ENCODE measurements at places on chromosomes 12 and 14.
A peak's percentile ranks its signal among the peaks of the same experiment; 100 is the strongest.

DNA sequence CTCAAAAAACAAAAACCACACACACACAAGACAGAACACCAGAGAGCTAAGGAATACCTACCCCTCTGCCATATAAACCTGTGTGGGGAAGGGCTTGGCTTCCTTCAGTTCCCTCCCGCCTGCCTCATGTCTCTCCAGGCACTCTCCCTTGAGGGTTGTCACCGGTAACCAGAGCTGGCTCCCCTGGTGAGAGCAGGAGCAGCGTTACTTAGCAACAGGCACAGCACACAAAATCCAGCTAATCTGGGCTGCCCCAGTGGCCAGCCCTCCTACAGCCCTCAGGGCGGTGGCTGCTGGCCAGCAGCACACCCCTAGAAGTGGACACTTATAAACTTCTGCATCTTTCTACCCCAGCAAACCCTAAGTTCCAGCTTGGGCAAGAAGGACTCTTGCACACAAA lies 21.6 kb upstream of the NR4A1 start:
- no peak for DNase-seq

- DNase-seq: peak; percentile 71
Observed at GRCh38 chr12:50132505-50133135, 20.6 kb downstream of the COX14 start.

DNA sequence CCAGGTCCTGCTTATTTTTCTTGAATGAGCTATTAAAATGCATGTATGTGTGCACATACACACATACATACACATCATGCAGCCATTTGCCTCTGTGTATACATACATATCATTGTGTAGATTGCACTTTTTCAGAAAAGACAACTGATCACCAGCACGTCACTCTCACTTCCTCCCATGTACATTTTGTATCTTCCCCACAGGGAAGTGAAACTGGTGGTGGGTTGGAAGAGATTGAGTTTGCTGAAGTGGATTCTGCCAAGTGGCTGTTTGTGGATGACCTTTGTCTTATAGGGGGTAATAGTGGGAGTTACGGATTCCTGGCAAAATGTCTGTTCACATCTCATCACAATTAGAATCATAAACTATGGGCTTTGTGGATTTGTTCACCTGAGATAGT lies 448.6 kb downstream of the RAD51B start:
- DNase-seq: peak; percentile 44

DNA sequence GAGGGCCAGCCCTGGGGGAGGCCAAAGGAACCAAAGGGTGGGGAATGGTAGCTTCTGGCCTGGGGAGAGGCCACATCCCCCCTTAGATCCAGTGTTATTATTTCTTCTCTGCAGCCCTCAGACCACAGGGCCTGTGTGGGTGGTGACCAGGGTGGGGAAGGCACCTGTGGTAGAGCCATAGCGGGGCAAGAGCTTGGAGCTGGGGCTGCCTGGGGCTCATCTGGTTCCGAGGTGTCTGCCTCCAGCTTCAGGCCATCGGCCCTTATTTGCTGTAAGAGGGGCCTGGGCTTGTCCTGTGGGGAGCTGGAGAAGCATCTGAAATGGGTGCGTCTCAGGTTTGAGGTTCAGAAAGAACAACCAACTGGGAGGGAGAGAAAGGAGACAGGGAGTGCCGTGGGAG lies 2.1 kb upstream of the B3GNT4 start:
- no peak for DNase-seq

DNA sequence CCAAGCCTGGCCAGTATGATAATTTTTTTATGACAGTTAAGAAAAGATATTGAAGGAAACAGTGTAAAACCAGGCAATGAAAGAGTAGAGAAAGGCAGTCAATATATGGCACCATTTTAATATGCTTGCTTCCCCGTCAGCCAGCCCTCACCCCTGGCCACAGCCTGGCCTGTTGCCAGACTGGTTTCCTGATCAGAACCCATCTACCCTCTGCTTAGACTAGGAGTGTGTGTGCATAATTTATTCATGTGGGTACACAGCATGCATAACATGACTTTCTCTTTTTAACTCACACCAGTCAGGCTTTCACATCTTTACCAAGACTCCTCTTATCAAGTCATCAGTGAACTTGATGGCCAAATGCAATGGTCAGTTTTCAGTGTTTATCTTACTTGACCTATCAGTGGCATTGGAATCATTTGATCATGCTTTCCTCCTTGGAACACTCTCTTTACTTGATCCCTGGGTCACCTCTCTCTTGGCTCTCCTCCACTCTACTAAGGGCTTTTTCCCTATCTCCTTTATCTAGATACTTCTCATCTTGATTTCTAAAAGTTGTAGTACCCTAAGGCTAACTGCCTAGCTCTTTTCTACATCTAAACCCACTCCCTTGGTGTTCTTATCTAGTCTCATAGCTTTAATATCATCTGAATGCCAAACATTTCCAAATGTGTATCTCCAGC lies 10.0 kb upstream of the GPR19 start:
- DNase-seq: peak; percentile 81

DNA sequence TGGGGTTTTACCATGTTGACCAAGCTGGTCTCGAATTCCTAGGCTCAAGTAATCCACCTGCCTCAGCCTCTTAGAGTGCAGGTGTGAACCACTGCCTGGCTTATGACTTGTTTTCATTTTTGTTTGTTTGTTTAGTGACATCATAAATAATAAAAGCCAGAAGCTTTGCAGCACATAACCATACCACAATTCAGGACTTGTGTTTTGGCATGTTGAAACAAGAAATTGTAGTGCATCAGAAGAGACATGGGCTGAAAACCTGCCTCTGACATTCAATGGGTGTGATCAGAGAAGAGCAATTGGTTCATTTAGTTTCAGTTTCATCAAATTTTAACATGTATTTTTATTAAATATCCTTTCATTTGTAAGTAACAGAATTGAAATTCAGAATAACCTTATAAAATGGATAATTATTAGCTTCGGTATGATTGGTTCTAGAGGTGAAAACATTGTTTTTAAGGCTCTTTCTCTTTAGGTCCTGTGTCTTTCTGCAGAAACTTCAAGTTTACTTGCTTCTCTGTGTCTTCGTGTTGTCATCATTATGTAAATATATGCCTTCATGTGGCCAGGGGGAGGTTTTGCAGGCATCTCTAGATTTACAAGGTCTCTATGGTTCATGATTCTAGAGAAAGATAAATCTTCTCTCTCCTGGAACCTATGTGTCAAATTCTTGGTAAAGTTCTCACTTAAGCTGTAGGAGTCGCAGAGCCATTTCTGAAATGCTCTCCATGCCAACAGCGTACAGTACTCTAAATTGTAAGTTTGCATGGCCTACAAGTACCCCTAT lies 312.0 kb downstream of the KCNC2 start:
- DNase-seq: no peak

GRCh38 chr12:124721501-124722162 lies 142.0 kb downstream of the SCARB1 start:
- DNase-seq: no peak

DNA sequence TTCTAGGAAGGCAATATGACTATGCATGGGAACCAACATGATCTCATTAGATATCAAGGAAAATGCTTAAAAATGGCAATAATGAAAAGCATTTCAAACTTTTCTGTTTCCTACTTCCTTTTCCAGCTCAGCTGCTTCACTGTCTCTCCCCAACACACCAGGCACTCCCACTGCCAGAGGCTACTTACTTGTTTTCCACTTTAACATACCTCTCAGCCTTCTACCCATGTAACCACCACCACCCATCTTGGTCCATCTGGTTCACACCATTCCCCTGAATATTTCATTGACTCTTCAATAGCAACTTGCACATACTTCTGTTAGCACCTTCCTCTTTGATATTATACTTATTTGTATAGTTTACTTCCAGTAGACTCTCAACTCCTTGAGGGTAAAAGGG lies 168.3 kb upstream of the NPAS3 start:
- no peak for DNase-seq

- no peak for DNase-seq
Observed at GRCh38 chr14:88204221-88204620, 118.8 kb downstream of the KCNK10 start.

DNA sequence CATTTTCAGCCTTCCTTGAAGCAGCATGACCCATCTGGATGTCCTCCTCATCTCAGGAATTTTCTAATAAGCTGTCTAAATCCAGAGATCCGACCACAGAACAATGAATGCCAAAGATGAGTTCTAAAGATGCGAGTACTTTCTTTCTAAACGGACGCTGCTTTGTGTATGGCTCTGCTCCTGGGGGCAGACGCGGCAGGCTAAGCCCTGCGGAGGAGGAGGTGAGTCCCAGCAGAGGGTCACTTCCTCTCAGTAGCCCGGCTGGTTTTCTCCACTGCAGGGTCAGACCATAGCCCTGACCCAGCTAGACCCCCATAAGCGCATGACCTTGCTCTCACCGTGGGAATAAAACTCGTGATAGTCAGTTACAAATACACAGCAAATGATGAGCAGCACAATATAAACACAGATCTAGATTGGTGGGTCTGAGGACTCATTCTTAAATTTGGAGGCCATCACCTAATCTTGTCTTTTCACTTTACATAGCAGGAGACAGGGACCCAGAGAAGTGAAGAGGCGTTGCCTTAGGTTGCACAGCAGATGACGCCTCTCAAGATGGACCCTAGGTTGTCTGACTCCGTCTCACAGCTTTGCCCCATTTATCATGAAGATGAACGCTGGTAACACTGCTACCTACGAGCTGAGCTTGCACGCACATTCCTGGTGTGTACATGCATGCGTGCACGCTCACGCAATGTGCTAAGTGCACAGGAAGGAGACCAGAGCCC lies 16.6 kb downstream of the SSH1 start:
- no peak for DNase-seq

- DNase-seq: no peak
Observed at GRCh38 chr12:24111086-24111485, 161.6 kb upstream of the SOX5 start.

GRCh38 chr12:100820314-100820713 lies 25.7 kb downstream of the ANO4 start:
- no peak for DNase-seq

DNA sequence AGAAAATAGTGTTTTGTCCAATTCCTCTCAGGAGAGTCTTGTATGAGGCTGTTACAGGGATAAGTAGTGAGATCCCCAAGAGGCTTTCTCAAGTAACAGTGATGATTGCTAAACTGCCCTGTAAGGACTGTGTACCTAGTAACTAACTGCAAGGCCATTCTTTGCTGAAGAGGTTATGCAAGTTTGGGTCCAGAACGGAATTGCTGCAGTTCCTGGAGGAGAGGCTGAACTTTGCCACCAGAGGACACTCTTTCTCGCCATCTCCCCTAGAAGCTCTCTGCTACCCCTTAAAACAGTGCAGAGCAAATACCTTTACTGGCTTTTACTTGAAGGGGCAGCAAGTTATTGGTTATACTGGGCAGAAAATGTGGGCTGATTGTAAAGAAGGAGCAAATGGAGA lies 180.0 kb downstream of the RBM19 start:
- no peak for DNase-seq

- no peak for DNase-seq
Observed at GRCh38 chr12:119990382-119990874, 1.4 kb downstream of the BICDL1 start.

Data from CD4-positive, alpha-beta T cell treated with Interleukin-17A for 1 hour (primary cell).